ENCODE measurements at places on chromosomes 2 and 18.

DNA sequence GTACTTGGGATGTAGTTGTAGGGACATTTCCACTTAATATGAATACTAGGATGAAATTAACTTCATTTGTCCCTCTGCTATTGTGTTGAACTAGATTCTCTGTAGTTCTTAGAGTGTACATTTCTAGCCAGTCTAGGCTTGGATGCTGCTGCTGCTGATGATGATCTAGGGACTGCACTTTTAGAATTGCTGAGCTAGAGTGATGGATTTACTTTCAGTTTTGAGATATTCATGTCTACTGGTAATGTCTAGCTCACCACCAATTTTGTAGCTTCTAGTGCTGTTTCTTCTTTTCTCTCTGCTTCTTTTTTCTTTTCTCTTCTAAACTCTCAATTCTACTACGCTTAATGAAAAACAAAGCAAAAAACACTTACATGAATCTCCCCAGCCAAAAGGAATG lies 49.4 kb downstream of the MRPS9 start:
- no peak for DNase-seq

DNA sequence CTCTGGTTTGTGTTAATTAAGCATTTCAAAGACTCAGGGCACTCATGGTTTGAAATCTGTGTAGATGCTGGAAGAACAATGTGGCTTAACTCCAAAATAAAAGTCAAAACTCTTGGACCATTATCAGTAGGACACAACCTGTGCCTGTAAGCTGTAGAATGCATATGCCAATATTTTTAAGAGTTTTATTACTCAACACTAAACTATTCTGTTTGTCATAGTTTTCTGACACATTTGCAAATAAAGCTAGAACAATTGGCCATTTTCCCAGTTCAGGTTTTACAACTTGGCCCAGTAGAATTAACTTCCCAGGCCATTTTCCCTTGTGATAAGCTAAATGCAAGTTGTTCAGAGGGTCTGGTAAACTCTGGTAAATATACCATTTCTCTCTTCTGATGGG lies 713.1 kb downstream of the CBLN2 start:
- DNase-seq, result no peak

- no peak for DNase-seq
Measured at GRCh38 chr2:112957511-112957910, 20.3 kb upstream of the IL36G start.

DNA sequence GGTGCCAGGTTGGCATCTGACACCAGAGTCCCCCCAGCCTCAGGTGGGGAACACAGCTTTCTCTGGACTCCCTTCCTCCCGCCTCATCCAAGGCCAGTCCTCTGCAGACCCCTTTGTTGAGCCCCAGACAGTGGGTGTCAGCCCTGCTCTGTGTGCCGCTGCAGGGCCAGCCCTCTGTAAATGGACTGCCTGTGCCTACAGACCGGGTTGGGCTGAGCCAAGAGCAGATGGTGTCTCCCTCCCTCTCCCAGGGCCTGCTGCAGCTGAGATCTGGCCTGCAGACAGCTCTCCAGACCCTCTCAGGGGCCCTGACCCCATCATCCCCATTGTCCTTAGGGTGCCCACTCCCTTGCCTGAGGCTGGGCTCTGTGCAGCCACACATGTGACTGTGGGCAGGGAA lies 160.8 kb downstream of the KLHL29 start:
- DNase-seq, result no peak

DNA sequence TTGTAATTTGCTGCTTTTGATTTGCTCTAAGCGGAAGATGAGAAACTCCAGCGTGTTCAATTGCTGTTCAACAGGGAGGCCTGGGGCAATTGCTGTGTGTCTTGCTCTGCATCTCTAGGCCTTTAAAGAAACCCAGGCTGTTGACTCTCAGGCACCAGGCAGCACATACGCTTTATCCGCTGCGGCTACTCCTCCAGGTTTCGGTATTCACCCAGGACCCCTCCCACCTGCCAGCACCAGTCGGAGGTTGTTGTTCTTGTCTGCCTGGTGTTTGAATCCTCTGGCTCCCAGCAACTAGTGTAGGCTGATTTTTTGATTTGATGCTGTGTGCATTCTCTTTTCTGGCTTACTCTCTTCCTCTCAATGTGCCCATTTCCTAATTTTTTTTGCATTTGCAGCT lies 383.1 kb downstream of the TSN start:
- DNase-seq, result no peak

- no peak for DNase-seq
Measured at GRCh38 chr2:32423536-32423935, 66.7 kb downstream of the BIRC6 start.

DNA sequence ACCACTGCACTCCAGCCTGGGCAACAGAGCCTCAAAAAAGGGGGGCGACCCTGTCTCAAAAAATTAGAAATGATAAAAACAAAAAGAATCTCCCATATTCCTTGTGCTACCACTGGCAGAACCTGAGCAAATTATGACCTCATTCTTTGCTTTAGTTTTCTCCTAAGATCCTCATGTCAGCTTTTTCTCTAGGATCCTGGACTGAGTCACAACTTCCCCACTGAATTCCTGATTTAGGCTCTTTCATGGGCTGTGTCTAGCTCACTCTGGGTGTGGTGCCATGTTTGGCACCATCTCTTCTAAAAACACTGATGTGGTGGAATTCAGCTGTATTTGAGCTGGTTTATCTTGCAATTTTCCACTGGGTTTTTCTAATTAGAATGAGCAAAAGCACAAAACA lies 37.1 kb downstream of the EXOC6B start:
- no peak for DNase-seq

DNA sequence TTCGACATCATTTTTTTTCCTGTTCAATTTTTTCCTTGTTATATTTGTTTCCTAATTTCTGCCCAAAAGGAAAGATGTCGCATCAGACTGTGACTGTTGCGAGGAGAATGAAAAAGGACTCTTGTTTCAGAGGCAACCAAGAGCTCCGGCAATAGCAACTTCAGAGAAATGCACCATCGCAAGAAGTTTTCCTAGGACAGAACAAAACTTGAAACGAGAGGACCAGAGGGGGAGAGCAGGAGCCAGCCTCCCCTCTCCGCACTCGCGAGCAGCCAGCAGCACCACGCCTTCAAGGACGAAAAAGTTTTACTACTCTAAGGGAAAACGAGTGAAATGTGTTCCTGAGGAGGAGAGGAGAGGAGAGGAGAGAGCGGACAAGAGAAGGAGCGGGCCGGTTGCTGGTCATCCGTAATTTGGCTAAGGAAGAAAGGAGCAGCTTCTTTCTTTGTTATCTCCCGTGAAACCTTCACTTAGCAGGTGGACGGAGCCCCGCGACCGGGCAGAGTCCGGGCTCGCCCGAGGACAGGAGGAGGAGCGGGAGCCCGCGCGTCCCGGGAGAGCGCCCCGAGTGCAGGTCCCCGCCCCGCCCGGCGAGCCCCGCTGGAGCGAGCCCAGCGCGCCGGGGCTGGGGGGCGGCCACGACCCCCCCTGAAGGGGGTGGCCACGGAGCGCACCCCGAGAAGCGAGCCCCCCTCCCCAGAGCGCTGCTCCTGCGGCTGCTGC lies 744 bp downstream of the POU3F3 start:
- DNase-seq, result no peak

DNA sequence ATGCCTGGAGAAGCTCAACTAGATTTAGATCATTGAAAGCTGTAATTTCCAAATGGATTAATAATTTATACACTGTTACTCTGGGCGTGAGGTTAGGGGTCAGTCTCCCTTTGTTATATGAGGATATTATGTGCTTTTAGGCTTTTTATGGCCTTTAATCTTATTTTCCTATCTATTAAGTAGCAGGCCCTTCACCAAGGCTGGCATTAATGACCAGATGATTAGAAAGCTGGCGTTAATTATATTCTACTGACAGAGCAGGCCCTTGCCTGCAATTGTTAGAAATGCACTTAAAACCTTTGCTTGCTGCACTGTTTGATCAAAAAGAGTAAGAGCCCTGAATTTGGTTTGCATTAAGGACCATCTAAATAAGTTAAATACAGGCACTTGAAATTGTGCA lies 75.3 kb downstream of the EPAS1 start:
- no peak for DNase-seq

DNA sequence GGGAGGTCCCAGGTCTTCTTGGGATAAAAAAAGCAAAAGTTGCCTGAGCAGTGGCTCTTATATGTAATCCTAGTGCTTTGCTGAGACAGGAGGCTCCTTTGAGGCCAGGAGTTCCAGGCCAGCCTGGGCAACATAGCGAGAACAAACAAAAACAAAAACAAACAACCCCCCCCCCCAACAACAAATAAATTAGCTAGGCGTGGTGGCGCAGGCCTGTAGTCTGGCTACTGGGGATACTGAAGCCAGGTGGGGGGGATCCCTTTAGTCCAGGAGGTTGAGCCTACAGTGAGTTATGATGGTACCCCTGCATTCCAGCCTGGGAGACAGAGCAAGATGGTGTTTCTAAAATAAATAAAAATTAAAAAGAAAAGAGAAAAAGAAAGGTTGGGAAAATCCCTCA lies 5.4 kb downstream of the GAREM2 start:
- DNase-seq, result no peak

DNA sequence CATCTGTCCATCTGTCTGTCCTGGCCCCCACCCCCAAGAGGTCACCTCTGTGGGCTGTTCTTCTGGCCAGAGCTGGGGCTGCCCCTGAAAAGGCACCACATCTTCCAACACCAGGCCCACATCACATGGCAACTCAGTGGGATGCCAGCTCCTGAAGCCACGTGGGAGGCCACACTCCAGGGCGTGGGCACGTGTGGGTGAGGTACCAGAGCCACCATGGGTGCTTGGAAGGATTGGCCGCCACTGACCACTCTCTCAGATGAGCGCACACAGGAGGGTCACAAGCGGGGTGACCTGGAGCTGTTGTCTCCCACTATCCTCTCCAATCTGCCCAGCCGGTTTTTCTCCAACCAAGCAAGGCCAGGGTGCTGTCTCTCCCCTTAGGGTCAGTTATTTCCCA lies 197.9 kb downstream of the TFCP2L1 start:
- DNase-seq, result no peak

DNA sequence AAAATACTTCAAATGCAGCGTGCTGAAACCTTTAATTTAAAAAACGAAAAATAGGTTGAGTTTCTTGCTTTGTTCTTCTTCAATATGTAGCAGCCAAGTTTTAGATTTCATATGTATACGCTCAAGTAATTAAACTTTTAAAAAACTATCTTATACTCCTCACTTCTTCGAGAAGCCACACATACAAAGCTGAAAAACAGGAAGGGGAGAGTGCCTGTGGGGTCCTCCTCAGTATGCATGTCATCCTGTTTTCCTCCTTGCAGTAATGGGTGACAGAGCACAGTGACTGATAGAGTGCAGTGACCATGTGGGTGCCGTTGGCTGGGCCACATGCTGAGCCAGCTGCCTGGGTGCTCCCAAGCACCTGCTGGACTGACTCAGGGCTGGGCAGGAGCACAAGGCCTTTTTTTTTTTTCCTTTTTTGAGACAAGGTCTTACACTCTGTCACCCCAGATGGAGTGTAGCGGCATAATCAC lies 33.3 kb downstream of the UXS1 start:
- DNase-seq, result no peak

- no peak for DNase-seq
Measured at GRCh38 chr2:160156665-160157064, 43.4 kb downstream of the ITGB6 start.

DNA sequence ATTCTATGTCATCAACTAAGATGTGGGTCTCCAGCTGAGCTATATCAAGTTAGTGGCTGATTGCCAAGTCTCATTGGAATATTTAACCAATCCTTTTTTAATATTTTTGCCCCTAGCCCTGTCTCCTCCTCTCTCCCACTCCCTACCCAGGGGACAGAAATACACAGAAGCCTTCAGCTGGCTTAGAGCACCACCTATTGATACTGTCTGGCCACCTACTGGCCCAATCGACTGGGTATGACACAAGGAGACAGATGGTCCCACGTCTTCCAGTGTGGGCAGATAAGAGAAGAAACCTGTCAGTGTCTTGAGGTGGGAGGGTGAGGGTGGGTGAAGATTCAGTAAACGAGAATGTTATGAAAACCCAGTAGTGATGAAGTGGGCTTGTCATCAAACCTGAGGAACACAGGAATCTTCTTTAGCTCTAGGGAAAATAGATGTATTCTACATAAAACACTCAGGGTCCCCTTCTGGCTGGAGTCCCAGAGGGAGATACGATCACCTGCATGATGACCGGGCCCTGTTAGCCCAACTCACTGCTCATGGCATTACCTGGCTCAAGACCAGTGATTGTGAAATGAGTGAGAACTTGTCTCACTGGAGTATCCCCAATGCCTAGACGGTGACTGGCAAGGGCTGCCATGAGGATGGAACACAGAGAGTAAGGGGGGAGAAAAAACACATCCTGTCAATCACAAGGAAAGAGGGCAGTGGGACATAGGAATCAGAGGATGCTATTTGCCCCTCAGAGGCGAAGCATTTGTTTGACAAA lies 26.7 kb downstream of the POLR1A start:
- peak; percentile 21 for DNase-seq

DNA sequence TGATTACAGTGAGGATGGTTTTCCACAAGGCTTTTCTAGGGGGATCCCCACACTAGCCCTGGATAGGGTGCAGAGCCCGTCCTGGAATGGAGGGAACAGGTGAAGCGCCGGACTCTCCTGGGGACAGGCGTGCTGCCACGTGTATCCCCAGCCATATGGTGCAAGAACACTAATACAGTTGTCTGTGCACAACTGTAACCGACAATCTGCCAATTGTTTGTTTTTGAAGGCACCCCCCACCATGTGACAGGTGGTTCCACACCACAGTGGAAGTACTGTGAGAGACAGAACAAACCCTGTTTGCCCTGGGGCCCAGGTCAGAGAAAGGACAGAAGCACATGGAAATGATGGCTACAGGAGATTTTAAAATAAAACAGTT lies 52.9 kb downstream of the MYCN start:
- DNase-seq, result no peak

GRCh38 chr2:168136392-168136977 lies 110.9 kb downstream of the STK39 start:
- peak; percentile 76 for DNase-seq

DNA sequence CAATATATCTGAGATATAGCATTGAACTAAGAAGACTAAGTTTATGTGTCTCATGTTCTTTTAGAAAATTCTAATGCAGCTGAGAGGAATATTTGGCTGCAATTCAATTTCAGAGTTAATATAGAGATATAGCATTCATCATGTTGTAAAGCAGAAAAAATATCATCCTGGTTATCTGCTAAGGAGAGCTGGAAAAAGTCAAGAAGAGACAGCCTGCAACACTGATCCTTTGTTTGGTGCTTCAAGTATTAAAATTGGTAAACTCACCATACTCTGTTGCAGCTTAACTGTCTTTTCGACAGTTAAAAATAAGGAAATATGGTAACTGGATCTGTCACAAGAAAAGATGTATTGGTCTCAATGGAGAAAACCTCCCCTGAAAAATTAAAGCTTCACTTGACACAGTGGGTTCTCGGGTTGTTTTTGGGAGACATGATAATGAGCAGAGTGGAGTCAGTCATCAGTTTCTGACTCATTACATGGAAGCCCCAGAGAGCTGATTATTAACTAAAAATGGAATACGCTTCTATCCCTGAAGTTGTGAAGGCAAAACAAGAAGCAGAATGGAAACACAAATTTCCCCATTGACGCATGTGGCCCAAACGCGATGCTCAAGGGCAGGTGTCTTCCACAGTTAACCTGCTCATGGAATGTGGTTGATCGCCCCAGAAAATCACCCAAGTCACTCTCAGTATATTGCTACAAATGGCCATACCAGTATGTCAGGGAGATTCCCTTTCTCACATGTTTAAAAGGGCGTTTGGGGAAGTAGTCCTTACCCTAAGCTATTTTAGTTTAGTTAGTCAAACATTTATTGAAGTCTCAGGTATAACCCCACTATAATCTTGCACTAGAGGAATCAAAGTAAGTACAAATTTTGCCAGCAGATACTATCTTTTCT lies 8.2 kb downstream of the BCL2 start:
- no peak for DNase-seq
